ENCODE measurements at places on chromosomes 3 and 15. TPM values are rescaled to one million over a fixed set of nuclear protein-coding genes. Genes with fewer than 3 reads are reported as not detected.

The BSN gene
- under 0.01 TPM for total RNA-seq

The ARHGAP11A gene
- 1.1 TPM for total RNA-seq

The CIDEC gene
- not detected for total RNA-seq

The HYAL1 gene
- 8.3 TPM for total RNA-seq

The CCR3 gene
- total RNA-seq = not detected

DNA sequence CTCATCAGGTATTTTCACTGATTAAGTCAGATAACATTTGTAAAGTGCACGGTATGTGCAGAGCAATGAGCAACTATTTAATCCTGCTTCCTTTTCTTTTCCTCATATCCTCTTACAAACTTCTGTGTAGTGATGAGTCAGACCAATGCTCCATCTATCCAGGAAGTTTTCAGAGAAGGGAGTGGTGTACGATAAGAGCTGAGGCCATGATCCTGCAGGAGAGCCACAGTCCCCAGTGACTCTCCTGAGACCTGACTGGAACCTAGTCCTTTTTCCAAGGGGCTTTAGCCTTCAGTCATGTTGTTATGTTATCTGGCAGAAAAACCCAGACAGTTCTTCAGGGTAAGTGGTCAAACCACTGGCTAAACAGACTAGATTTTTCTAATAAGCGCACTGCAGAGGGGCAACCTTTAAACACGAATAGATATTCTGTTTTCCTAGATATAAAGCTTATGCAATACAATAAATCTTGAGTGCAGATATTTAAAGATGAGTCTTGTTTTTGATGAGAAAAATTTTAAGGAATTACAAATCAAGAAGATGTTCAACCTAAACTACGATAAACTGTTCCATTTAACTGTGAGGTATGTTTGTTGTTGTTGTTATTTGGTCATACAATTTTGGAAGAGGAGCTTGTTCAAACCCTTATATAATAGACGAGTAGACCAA, 110.5 kb upstream of the RAP2B start:
- DNase-seq = peak; percentile 99

DNA sequence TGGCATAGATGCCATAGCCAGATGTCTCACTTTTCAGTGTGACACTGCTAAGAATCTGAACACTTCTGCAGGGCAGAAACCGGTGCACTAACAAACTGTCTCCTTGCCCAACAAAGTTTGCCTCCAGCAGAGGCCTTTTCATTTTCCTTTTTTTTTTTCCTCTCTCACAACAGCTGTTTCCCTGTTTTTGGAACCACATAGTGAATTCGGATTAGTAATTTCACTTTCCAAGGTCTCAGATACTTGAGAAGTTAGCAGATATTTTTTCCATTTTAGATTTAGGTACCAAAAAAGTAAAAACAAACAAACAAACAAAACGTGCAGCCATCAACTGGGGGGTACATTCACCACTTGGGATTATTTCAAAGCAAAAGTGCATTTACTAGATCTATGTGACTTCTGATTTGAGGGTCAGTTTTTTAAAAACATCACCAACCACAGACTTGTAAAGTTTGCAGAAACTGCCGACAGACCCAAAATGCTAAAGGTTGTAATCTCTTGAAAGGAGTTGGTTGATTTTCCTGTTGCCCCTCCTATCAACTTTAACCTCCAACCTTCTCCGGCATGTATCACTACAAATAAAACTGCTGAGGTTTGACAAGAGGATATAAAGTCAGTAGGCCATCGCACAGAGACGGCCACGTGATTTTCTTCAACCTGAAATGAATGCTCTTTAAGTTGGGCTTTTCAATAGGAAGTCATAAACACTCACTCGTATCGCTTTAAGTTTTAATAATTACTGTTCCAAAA, 169.1 kb downstream of the CDIN1 start:
- DNase-seq = no peak

DNA sequence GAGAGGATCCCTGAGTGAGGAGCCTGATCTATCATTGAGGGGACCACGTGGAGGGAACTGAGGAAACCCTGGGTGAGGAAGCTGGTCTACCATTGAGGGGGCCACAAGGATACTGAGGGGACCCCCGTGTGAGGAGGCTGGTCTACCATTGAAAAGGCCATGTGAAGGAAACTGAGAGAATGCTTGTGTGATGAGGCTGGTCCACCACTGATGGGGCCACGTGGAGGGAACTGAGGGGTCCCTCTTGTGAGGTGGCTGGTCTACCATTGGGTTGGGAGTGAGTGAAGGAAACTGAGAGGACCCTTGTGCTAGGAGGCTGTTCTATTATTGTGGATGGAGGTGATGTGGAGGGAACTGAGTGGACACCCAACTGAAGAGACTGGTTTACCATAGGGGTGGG, 161.3 kb downstream of the FBLN2 start:
- DNase-seq = no peak

GRCh38 chr3:15905041-15905440, 107.3 kb upstream of the ANKRD28 start:
- DNase-seq = no peak

DNA sequence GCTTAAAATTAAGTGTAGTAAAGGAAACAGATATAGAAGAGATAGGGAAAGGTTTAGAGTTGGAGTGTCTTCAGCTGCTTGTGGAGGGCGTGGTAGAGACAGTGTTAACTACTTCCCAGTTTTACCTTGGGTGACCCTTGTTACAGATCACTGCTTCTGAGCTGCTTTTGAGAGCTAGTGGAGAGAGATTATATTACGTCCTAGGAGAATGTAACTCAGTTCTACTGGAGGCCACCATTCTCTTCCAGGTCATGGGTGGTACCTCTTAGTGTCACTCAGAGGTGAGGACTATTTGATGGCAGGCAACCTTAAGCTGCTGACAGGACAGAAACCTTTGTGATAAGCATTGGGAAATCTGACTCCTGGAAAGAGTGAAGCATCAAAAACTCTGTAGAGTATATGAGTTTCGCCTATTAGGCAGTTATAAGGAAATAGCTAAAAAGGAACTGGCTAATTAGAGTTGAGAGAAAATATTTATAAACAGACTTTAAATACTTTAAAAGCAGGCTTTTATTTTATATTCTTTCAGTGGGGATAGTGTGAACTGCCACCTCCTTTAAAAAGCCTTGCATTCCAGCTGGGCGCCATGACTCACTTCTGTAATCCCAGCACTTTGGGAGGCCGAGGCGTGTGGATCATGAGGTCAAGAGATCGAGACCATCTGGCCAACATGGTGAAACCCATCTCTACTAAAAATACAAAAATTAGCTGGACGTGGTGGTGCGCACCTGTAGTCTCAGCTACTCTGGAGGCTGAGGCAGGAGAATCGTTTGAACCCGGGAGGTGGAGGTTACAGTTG, 106.5 kb downstream of the ZNF609 start:
- no peak for DNase-seq

DNA sequence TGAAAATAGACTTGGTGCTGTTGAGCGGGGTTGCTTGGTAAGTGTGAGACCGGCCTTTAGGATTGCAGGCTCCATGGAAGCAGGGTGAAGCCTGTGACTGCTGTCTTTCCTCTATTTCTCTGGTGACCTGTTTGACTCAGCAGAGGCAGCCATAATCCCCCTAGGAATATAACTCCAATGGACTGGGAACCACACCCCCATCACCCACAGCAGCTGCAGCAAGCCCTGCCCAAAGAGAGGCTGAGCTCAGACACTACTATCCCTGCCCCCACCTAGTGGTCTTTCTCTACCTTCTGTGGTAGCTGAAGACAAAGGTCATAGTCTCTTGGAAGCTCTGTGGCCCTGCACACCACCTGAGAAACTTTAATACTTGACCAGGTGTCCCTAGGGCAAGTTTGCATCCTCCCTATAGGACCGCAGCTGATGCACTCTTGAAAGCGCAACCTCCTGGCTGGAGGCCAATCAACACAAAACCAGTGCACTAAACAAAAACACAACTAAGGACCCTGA, 133.6 kb upstream of the MRPL3 start:
- no peak for DNase-seq
